Stimulated activated CD4-positive, alpha-beta T cell treated with anti-CD3 and anti-CD28 coated beads, Interleukin-4, amount 100 ng/mL, for 1 hour (primary cell): ENCODE measurements at places on chromosomes 1 and 21.

DNA sequence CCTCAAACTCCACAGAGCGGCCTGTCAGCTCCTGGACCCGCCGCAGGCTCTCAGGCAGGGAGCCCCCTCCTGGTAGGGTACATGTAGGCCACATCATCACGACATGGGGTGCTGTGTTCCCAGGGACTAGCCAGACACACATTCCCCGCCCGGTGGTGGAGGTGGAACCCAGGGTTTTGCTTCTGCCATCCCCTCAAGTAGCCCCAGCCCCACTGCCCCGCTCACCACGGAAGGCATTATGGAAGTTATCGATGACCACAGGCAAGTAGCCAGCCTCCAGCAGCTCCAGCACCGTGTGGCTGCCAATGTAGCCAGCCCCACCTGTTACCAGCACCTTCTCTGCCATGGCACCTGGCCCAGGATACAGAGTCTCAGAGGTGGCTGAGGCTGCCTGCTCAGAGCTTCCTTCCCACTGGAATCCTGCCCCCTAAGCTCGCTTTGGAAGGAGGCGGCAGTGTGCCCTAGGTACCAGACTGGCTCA, 1.9 kb downstream of the GALE start:
- DNase-seq: no peak

- DNase-seq: no peak
These were observed 15.1 kb downstream of the LAPTM5 start for GRCh38 chr1:30742300-30742962.

GRCh38 chr1:41286992-41287391, 44.9 kb upstream of the SCMH1 start:
- no peak for DNase-seq

DNA sequence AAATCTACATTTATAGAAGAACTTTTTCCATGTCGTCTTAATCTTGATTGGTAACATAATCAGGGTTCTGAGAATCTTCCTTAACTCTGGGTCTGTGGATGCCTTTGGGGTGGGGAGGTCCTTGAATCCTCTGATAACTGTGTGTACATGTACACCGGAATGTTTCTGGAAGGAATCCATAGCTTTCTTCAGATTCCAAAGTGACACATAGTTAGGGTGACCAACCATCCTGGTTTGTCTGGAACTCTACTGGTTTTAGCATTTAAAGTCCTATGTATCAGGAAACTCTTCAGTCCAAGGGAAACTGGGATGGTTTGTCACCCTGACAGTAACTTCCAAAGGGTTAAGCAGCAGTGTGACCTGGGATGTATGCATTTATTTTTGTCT, 16.8 kb downstream of the STRIP1 start:
- no peak for DNase-seq

- DNase-seq: no peak
These were observed 18.7 kb upstream of the KANK4 start for GRCh38 chr1:62337706-62338631.

- peak; percentile 13 for DNase-seq
These were observed 16.0 kb upstream of the EPS15 start for GRCh38 chr1:51535006-51535592.

DNA sequence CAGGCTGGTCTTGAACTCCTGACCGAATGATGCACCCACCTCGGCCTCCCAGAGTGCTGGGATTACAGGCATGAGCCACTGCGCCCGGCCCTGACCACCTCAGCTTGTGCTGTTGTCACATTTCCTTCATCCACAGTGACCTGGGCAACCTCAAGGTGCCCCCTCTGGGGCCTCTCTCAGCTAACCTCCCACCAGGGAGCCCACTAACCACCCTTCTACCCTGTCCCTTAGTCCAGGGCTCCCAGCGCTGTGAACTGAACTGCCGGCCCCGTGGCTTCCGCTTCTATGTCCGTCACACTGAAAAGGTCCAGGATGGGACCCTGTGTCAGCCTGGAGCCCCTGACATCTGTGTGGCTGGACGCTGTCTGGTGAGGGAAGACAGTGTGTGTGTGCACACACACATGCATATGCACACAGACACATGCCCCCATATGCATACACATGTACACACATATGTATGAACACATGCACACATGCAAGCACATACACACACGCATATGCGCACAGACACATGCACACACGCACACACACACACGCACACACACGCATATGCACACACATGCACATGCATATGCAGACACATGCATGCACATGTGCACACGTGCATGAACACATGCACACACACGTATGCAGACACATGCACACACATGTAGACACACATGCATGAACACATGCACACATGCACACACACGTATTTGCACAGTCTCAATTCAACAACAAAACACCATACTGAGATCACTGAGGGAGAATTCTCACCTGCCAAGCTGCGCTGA, 6.2 kb downstream of the ADAMTSL4 start:
- DNase-seq: no peak
